Stimulated activated CD8-positive, alpha-beta memory T cell treated with anti-CD3 and anti-CD28 coated beads, Interleukin-4, amount 100 ng/mL, for 4 hours (primary cell): ENCODE measurements at places on chromosomes 16 and 17.

DNA sequence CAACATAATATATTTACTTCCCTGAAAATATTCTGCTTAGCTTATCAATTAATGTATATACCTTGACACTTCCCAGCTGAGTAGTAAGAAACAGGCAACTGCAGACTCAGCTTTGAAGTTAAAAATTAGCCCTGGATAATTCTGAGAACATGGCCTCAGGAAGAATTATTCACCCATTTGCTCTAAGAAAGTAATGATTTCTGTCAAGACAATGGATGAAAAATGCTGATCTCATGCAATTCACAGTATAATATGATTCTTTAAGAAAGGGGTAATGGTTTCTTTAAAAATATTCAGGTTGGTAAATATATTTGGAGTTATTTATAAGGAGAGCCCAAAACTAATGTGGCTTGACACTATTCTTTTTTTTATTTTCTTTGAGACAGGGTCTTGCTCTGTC, 88.8 kb downstream of the CACNG1 start:
- DNase-seq: no peak

DNA sequence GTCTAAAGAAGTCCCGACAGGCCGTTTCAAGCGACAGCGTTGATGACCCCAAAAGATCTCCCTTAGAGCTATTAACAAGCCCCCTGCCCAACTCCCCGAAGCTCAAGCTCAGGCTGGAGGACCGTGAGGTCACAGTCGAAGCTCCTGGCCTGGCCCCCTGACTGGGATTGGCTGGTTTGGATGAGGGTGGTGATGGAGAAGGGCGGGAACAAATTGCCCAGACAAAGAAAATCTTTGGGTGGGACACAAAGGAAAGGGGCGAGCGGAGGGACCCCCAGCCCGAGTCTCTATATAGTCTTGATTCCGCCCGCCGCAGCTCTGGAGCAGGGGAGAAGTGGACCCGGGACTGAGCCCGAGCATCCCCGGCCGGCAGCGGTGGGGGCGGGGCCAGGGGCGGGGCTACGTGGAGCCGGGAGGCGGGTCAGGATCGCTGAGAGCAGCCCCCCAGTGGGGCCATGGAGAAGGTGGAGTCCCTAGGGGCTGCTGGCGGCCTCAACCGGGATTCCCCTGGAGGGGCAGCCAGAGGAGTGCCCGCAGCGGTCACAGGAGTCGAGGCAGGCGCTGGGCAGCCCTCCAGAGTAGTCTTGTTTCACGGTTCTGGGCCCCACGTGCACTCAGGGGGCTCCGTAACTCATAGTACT, 982 bp upstream of the NEURL4 start:
- DNase-seq: peak; percentile 58

DNA sequence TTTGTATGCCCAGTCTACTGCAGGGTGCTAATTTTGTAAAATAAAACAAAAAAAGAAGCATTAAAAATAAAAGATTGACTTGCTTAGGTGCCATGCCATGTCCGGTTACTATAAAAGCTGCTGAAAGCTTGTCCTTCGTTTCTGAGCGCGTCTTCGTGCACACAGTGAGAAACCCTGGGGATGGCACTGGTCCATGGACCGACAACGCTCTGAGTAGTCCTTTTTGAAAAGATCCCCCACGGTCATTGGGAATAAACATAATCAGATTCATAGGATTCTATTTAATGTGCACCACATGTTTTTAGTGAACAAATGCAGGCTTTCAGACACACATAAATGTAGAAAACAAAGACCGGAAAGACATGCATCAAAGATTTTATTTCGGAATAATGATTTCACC, 146.3 kb downstream of the XYLT1 start:
- DNase-seq: no peak

GRCh38 chr16:69131167-69131838, 1.1 kb downstream of the CHTF8 start:
- DNase-seq: no peak

GRCh38 chr16:55386534-55387296, 62.7 kb downstream of the IRX6 start:
- DNase-seq: no peak

GRCh38 chr16:10086620-10087019, 95.6 kb downstream of the GRIN2A start:
- DNase-seq: no peak

- DNase-seq: no peak
These were observed 3.2 kb downstream of the TNRC6C start for GRCh38 chr17:77961741-77962140.

GRCh38 chr17:55444471-55445441, 23.1 kb upstream of the MMD start:
- DNase-seq: no peak

- no peak for DNase-seq
These were observed 498 bp upstream of the PLEKHG4 start for GRCh38 chr16:67278773-67279295.

GRCh38 chr16:22878955-22879354, 65.0 kb downstream of the HS3ST2 start:
- DNase-seq: no peak

DNA sequence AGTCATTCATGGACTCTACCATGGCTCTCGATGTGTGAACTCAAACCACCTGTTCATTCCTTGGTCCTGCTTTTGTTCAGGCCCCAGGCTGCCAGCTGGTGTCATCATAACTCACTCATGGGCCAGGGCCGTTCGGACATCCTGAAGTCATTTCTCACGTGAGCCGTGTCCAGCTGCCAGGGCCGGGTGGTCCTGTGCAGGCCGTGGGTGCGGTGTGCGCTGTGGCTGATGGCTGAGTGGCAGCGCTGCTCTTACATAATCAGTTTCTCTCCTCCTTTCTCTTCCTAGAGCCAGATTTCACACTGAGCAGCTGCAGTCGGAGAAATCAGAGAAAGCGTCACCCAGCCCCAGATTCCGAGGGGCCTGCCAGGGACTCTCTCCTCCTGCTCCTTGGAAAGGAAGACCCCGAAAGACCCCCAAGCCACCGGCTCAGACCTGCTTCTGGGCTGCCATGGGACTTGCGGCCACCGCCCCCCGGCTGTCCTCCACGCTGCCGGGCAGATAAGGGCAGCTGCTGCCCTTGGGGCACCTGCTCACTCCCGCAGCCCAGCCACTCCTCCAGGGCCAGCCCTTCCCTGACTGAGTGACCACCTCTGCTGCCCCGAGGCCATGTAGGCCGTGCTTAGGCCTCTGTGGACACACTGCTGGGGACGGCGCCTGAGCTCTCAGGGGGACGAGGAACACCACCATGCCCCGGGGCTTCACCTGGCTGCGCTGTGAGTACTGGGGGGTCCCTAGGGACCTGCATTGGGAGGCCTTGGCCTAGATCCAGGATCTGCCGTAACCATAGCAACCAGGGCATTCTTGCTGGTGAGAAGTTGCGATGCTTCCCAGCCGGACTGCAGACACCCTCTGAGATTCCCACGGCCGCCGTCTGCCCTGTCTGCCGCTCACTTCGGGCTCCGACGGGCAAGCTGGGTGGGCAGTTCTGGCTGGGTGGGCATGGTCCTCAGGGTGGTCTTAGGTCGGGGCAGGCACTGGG, at the start of gene IL34:
Gene IL34 (plus strand): TSS at position 300 of the 982 bp plus-strand sequence. CDS start 389 bp downstream, at position 689.
- DNase-seq: no peak

DNA sequence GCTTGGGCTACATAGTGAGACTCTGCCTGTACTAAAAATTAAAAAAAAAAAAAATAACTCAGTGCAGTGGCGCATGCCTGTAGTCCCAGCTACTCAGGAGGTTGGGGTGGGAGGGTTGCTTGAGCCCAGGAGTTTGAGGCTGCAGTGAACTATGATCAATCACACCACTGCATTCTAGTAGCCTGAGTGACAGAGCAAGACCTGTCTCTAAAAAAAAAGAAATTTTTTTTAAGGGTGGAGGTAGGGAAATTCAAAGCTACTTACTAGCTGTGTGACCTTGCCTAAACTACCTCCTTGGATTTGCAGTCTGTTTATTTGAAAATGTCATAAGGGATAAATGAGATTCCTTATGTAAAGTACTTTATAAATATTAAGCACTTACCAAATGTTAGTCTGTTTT, 3.4 kb upstream of the SMPD3 start:
- no peak for DNase-seq

GRCh38 chr17:54259476-54259875, 436.7 kb downstream of the KIF2B start:
- no peak for DNase-seq

- no peak for DNase-seq
These were observed 318.8 kb downstream of the CDH13 start for GRCh38 chr16:82945420-82946101.

DNA sequence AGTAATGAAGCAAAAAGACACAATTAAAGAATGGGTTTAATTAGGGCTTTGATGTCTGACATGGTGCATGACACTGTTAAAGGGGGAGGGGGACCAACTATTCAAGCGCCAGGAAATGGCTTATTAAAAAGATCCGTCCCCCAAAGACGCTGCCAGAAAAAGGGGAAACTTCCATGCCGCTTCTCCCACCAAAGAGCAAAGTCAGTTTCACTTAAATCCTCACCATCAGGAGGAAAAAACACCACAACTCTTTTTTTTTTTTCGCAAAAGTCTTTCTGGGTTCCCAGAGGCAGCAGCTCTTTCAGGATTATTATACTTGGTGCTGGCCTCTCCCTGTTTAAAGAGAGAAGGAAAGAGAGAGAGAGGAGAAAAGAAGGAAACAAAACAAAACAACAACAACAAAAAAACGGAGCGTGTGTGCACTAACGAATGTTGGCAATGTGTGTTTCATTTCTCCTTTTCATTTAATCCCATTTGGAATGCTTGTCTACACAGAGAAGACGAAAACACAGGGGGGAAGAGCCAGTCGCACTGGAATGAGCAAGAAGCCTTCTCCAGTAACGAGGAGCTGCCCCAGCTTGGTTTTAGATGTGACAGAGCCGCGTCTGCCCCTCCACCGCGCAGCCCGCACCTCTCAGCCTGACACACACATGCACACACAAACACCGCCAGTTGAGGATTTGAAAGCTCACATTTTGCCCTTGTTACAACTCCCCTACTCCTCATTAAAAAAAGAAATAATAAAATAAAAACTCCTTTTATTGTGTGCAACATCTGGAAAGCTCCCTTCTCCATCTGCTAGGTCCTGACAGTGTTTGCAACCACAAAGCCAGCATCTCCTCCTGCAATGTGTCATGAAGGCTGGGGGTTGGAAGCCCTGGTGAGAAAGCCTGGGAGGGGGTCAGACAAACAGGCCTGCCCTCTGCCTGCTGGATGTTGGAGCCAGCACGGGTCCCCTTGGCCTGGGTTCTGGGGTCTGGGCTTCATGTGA, 32.7 kb upstream of the AXIN2 start:
- no peak for DNase-seq

- DNase-seq: no peak
These were observed 54.2 kb downstream of the TMEM100 start for GRCh38 chr17:55668312-55668920.

- DNase-seq: no peak
These were observed 669.3 kb downstream of the TOX3 start for GRCh38 chr16:51877686-51878085.

DNA sequence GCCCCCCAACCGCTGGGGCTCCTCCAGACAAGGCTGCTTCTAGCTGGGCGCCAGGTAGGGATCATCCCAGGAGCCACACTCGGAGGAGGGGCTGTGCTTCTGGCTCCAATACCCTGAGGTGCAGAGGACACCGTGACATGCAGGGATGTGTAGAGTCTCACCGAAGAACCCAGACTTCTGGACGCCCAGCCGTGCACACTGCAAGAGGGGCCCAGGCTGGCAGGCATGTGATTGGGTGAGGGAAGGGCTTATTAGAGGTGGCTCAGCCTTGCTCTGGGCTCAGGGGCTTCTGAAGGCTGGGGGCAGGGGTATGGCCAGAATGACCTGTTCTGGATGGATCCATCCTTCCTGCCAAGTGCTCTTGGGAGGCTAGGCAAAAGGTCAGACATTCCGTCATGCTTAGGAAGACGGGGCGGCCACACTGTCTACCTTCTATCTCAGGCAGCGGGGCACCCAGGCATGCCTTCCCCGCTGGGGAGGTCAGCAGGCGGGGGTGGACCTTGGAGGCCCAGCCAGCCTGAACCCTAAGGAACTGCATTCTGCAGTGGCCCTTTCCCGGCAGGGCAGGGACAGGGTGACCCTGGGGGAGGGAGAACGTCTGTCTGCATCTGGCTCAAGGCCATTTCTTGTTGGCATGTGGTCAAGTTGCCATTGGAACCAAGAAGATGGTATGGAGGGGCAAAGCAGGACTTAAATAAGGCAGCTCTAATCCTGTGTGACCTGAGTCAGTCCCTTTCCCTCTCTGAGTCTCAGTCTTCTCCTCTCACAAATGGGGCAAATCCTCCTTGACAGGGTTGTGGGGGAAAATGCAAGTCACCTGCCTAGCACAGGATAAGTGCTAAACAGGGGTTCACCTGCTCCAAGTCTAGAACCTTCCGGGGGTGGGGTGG, 5.8 kb upstream of the ADGRG1 start:
- no peak for DNase-seq

DNA sequence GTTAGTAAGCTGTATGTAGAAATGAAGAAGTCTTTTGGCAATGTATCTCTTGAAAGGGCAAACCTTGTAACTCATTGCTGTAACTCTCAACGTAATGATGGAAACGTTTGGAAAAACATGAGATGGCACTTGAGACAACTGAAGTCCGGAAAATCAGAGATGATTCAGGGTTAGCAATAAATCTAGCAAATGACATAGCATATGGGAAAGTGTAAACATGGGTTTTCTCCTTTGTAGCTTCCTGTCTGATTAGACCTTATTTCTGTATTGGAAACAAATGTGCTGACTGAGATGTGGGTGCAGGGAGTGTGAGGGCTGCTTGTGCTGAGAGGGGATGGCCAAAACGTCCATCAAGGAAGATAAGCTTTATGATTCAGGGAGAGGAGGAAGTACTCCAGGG, 110.7 kb upstream of the FAM20A start:
- no peak for DNase-seq

GRCh38 chr17:14604591-14605266, 303.8 kb downstream of the HS3ST3B1 start:
- no peak for DNase-seq

- DNase-seq: no peak
These were observed 157.7 kb downstream of the CMIP start for GRCh38 chr16:81602256-81602776.

DNA sequence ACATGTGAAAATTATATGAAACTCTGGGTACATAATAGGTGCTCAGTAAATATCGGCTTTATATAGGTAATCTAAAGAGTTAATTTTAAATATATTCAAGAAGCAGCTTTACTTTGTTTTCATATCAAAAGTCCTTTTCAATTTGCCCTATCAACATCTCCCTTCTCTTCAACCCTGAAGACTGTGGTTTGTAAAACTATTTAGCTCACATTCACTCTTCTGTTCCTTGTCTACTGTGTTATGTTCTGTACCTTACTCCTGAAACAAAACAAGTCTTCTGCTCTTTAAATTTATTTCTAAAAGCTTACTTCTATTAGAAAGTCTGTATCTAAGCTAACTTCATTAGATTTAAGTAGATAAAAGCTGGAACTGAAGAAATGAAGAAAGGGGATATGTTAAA, 301.7 kb upstream of the PMFBP1 start:
- DNase-seq: no peak

- no peak for DNase-seq
These were observed at the start of gene HS3ST3A1 for GRCh38 chr17:13601776-13602551. Gene HS3ST3A1 (minus strand): TSS chr17:13601929. CDS start chr17:13601129, 800 bp downstream.

GRCh38 chr17:9902120-9902519, 3.0 kb downstream of the RCVRN start:
- DNase-seq: no peak

- no peak for DNase-seq
These were observed 16.7 kb downstream of the RFFL start for GRCh38 chr17:35046740-35047283.

GRCh38 chr16:68087688-68088087, 2.5 kb downstream of the NFATC3 start:
- no peak for DNase-seq
